ENCODE measurements at places on chromosomes 1 and 21. TPM values are rescaled to one million over a fixed set of nuclear protein-coding genes. Genes with fewer than 3 reads are reported as not detected.

Gene TOR3A
- 41.8 TPM for total RNA-seq

Gene DPYD
- total RNA-seq: 1.7 TPM

Gene FAM167B
- 0.80 TPM for total RNA-seq

Gene PRKAA2
- total RNA-seq: 2.6 TPM

Gene C1orf210
- not detected for total RNA-seq

Gene FCAMR
- total RNA-seq: not detected

Gene BOLA1
- 26.1 TPM for total RNA-seq

Gene EYA3
- total RNA-seq: 5.9 TPM

Gene RPE65
- total RNA-seq: not detected

Gene GUK1
- 126 TPM for total RNA-seq

Gene CD1E
- not detected for total RNA-seq

Gene TLR5
- 0.07 TPM for total RNA-seq

Gene ZNF683
- total RNA-seq: not detected

Gene GPATCH3
- 10.5 TPM for total RNA-seq

Gene SLC45A1
- 2.5 TPM for total RNA-seq

Gene LRRC53
- total RNA-seq: not detected

Gene BTG3
- 31.4 TPM for total RNA-seq

Gene NMNAT2
- total RNA-seq: 0.84 TPM

Gene DMRTB1
- not detected for total RNA-seq

Gene PTPRC
- total RNA-seq: 0.01 TPM

Gene LRRC39
- not detected for total RNA-seq

Gene AXDND1
- total RNA-seq: 0.54 TPM

Gene LRIF1
- total RNA-seq: 26.2 TPM

Gene WNT4
- 0.41 TPM for total RNA-seq

Gene CLDN17
- total RNA-seq: not detected

Gene THEM5
- not detected for total RNA-seq

Gene GJB4
- total RNA-seq: 0.15 TPM

Gene CAPN8
- total RNA-seq: 0.69 TPM

Gene KRTAP15-1
- not detected for total RNA-seq

Gene OR2L13
- total RNA-seq: not detected

Gene TIE1
- total RNA-seq: not detected

Gene ACTL8
- 1.9 TPM for total RNA-seq

Gene ZNF648
- total RNA-seq: not detected

Gene TAS1R1
- not detected for total RNA-seq

Gene TNFSF4
- 0.07 TPM for total RNA-seq

Gene IL22RA1
- total RNA-seq: 4.7 TPM

Gene SERINC2
- 28.4 TPM for total RNA-seq

Gene SOAT1
- total RNA-seq: 28.0 TPM

Gene NUP210L
- not detected for total RNA-seq

Gene RYR2
- total RNA-seq: not detected

Gene SLC44A3
- 2.1 TPM for total RNA-seq

Gene CYP2J2
- not detected for total RNA-seq

Gene ALDH4A1
- total RNA-seq: 14.9 TPM

Gene PTAFR
- total RNA-seq: 0.29 TPM

Gene SMIM12
- total RNA-seq: 50.7 TPM

Gene C1orf94
- total RNA-seq: not detected

Gene PLEKHN1
- total RNA-seq: 4.9 TPM

Gene OR2M7
- not detected for total RNA-seq

Gene RHD
- total RNA-seq: not detected

Gene ALX3
- total RNA-seq: not detected

Gene CSTB
- 90.8 TPM for total RNA-seq
